ENCODE measurements at places on chromosomes 5 and 9.

DNA sequence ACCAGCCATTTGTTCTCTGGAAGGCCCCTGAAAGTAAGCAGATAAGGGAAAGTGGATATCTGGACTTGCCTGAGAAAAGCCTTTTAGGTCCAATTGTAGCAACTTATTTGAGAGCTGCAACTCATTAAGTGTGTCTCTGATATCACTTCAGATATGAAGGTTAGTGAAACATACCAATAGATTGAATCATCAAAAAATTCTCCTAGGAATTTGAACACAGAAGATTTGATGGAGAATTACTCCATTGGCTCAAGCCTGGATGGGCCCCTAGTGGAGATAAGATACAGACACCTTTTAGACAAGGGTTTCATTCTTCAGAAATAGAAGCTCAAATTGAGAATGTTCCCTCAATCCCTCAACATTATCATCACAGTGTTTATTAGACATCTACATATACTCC, 356.7 kb downstream of the NDUFS4 start:
- DNase-seq: no peak

- DNase-seq: no peak
Measured at GRCh38 chr5:8693341-8693844, 824.4 kb downstream of the MTRR start.

GRCh38 chr5:81852291-81853029, 101.6 kb upstream of the SSBP2 start:
- DNase-seq: no peak

GRCh38 chr5:166906991-166907713, 1384.3 kb upstream of the WWC1 start:
- DNase-seq: no peak

DNA sequence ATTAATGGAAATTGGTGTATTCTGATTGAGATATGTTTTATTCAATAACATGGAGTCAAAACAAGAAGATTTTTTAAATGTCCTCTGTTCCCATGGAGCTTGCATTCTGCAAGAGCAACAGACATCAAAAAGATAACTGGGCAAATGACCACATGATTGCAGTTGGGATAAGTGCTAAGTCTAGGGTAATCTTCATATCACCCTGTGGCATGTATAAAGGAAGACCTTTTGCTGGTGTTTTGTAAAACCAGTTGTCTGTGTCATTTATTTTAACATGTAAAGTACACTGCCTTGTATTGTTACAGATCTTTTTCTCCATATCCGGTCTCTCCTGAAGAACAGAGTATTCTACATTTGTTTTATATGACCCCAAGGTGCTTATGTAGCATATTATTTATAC, 44.0 kb downstream of the PTCD2 start:
- DNase-seq: no peak

DNA sequence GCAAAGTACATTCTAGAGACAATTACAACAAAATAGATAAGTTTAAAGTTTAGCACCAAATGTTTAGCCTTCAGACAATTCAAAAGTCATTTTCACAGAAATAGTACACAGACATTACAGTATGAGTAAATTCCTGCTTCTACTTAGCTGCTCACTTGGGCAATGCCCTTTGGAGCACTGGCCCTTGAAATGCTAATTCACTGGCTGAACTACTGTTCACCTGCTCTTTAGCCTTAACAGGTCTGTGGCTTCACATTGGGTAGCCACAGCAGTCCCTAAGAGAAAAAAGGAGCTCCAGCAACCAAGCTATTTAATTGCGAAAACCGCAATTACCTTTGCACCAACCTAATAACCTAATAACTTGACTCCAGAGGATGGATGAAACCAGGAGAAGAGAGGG, 916.2 kb upstream of the DMAC1 start:
- DNase-seq: no peak

DNA sequence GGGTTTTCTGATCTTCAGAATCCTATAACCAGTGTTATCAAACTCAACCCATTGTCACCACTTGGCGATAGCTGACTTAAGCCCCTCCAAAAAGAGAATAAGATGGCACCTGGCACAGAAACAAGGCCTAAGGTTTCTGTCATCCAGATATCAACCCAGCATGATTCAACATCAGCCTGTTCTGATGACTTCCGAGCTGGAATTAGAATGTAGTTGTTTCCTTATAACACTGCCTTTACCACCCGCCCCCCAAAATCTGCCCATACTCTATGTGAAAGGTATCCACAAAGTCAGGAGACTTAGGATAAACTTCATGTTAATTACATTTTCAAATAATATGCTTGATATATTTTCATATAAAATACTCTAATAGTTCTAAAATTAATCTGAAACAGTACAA, 5.2 kb downstream of the KLF9 start:
- DNase-seq: no peak

GRCh38 chr5:58188262-58188651, 271.6 kb downstream of the PLK2 start:
- no peak for DNase-seq

- no peak for DNase-seq
Measured at GRCh38 chr5:58412081-58412480, 47.8 kb downstream of the PLK2 start.

DNA sequence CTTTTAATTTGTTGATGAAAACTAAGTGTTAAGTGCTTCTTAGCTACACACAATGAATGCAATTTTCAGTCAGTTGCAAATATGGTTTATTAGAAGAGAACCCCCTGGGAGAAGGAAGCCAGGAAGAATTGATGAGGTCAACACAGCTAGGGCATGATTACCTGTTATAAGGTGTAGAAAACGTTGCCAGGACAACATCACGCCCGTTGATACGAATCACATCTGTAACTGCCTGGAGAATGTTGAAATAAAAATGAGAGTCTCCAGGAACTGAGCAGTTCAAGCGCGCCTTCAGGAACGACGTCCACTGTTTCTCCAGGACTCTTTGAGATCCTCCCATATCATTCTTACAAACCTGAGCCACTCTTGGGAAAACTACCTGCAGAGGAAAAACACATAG, 88.0 kb downstream of the SEMA6A start:
- DNase-seq: no peak

- DNase-seq: no peak
Measured at GRCh38 chr9:36051317-36051716, 14.6 kb downstream of the RECK start.

- no peak for DNase-seq
Measured at GRCh38 chr9:111258209-111258874, 71.7 kb downstream of the OR2K2 start.

- no peak for DNase-seq
Measured at GRCh38 chr9:134291452-134291881, 34.8 kb upstream of the RXRA start.

GRCh38 chr5:162243651-162244050, 176.1 kb downstream of the GABRG2 start:
- DNase-seq: no peak

DNA sequence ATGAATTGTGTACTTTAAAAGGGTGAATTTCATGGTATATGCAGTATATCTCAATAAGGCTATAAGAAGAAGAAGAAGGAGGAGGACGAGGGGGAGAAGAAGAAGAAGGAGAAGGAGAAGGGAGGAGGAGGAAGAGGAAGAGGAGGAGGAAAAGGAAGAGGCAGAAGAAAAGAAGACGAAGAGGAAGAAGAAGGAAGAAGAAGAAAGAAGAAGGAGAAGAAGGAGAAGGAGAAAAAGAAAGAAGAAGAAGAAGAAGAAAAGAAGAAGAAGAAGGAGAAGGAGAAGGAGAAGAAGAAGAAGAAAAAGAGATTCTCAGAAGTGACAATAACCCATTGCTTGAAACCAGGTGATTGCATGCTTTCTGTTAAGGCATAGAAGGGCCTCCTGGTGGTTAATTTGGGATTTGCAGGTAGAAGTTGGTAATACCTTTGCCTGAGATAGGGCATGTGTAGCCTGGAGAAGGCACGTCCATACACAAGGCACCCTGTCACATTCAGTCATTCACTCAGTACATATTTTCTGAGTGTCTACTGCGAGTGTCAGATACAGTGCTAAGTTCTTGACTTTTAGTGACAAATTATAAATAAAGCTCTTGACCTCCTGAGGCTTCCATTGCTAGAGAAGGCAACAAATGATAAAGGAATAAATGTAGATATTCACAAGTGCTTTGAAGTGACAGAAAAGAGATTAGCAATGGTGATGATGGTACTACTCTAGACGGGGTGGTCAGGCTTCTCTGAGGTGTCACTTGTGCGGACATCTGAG, 231.3 kb downstream of the NPR3 start:
- DNase-seq: no peak

DNA sequence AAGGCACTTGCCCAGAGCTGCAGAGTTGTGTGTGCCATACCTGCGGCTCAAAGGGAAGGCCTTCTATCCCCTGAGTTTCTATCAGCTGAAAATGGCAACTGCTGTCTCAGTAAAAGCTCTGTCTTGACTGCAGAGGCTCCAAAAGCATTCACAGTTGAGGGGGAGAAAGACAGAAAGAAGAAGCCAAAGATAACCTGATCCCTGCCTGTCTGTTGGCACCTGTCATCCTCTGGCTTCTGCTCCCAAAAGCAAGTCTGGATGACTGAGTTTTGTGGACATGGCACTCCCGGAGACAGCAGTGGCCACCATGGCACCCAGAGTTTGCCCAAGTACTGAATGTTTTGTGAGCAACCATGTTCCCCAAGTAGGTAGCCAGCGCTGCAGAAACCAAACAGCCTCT, 176.6 kb downstream of the NR3C1 start:
- DNase-seq: no peak

DNA sequence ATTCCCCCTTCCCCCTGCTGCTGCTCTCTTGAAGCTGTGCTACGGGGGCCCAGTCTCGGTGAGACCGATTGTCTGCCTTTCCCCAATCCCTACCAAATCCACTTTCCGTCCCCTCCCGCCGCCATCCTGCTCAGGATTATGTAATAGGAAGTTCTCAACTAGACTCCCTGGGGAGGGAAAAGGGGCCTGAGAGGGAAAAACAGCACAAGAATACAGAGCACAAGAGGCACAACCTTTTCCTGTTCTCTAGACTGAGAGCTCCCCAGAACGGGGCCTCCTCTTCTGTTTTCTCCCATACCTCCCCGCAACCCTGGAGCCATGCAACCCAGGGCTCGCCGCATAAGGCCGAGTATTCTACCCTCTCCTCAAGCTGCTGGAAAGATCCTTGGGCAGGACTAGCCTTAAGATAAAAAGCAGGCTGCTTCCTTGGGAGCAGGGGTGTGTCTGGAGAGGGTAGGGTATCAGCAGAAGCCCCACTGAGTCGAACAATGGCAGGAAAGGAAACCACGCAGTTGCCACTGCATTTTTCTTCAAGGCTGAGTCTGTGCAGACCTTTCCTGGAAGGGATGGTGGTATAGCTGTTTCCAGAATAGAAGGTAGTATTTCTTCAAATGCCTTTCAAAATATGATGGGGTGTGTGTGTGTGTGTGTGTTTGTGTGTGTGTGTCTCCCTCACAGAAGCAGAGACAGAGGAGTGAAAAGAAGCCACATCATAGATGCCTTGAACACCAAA, 12.9 kb downstream of the MYORG start:
- no peak for DNase-seq

DNA sequence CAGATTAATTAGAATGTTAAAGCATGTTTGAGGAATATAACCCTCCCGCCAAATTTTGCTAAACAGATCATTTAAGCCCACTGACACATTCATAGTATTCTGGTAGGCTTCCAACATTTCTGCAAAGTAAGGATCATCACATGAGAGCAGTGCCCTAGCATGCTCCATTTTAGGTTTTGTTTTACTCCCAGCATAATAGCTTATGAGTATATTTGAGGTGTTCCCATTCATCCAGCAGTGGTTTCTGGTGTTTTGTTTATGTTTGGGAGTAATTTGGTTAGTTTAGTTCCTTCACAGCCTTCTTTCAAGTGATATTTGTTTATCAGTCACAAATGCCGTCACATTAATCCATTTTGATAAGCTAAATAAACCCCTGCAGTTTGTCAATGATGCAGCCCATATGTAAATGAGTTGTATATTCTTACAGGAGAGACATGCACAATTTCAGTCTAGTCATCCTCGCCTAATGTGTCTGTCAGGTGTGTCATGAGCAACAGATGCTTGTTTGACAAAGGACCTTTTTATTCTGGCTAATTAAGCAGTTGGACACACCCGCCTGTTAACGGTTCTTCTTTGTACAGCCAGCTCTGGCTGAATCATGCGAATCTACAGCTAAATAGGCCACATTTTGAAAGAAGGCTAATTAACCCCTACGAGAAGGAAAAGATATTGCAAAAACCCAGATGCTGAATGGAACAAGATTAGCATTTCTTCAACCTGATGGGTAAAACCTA, 124.4 kb downstream of the RFX3 start:
- no peak for DNase-seq

DNA sequence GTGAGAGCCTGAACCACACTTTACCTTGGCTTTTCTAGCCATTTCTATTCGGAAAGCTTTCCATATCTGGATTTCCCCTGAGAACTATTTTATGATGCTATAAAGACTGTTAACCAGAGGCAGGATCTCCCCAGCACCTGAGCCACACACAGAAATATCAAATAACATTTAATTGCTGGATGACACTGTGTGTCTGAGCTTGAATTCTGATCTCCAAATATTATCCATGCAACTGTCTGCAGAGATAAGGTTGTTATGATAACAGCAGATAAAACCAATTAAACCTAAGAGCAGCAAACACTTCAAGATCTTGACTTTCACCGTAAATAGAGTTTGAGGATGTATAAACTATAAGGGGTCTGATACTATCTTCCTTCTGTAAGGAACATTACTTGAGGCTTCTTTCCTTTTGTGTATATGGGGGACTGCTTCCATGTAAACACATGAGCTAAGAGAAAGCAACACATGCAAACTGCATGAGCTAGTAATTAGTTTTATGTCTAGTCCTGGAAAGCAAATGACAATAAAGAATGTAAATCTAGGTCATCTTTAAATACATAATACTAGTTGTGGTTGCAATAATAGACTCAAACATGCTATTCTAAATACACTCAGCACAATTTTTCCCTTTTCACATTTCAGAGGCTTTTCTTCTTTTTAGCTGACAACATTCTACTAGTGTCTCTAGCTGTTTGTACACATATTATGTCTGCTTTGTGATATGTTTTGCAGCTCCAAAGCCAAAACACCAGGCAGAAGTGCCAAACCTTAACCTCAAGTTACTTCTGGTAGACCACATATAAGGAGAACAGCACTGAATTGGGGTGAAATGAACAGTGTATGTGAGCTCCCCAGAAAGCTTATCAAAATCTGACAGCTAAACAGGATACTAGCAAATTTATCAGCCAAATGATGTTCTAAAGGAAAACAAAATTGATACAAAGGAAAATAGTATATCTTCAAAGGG, 136.5 kb downstream of the EFNA5 start:
- DNase-seq: no peak

GRCh38 chr5:57703721-57704120, 221.1 kb upstream of the ACTBL2 start:
- DNase-seq: no peak

GRCh38 chr9:131113655-131114054, 11.7 kb upstream of the NUP214 start:
- no peak for DNase-seq

- DNase-seq: peak; percentile 37
Measured at GRCh38 chr9:137240318-137240840, 708 bp upstream of the TUBB4B start.

Data from stimulated activated CD8-positive, alpha-beta memory T cell treated with anti-CD3 and anti-CD28 coated beads, Interleukin-7, amount 100 ng/mL, for 1 hour (primary cell).